Activated CD4-positive, alpha-beta memory T cell treated with anti-CD3 and anti-CD28 coated beads for 36 hours (primary cell): ENCODE measurements at places on chromosomes 3 and 15. TPM values are rescaled to one million over a fixed set of nuclear protein-coding genes. Genes with fewer than 3 reads are reported as not detected.

The RAB11A gene
- 171 TPM for total RNA-seq

DNA sequence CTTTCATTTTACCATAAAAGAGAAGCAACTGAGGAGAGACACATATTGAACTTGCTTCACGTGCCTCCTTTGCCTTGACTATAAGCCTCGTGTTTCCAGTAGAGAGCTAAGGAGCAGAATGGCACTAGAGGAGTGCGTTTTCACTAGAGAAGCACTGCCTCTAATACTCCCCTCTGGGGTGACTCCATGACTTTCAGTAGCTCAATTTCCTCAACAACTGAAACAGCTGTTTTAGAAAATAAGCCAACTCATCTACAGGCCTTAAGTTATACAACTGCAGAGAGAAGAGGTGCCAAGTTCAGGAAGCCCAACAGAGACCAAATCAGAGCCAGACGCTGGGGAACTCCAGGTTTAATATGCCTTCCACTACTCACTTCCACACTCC is 1.9 kb downstream of the UBP1 start:
- no peak for DNase-seq
- peak overlapping the region; percentile 89 for H3K4me3 ChIP-seq
- no peaks in the 10 kb centered on the region for H3K27me3 ChIP-seq
- peak overlapping the region; percentile 86 for H3K27ac ChIP-seq
- peaks cover 2% of the 10 kb centered on the region for H3K36me3 ChIP-seq

GRCh38 chr15:100159436-100159835 is 182.3 kb downstream of the ADAMTS17 start:
- H3K4me3 ChIP-seq: no peak overlapping the region
- H3K4me1 ChIP-seq: no peaks in the 10 kb centered on the region
- DNase-seq: no peak
- no peak overlapping the region for H3K27ac ChIP-seq
- H3K36me3 ChIP-seq: no peaks in the 10 kb centered on the region

GRCh38 chr3:158471639-158472294 is 99.2 kb upstream of the MLF1 start:
- H3K36me3 ChIP-seq: peaks cover 5% of the 10 kb centered on the region
- no peak overlapping the region for H3K27ac ChIP-seq
- H3K4me1 ChIP-seq: no peaks in the 10 kb centered on the region
- H3K27me3 ChIP-seq: no peaks in the 10 kb centered on the region
